Fibroblast of skin of abdomen (primary cell): ENCODE measurements at places on chromosomes 7 and 10.

- DNase-seq: peak; percentile 77
Observed at GRCh38 chr7:101717628-101718357, 88.7 kb upstream of the MYL10 start.

GRCh38 chr10:116740971-116741370 is 1.4 kb downstream of the HSPA12A start:
- DNase-seq: no peak

DNA sequence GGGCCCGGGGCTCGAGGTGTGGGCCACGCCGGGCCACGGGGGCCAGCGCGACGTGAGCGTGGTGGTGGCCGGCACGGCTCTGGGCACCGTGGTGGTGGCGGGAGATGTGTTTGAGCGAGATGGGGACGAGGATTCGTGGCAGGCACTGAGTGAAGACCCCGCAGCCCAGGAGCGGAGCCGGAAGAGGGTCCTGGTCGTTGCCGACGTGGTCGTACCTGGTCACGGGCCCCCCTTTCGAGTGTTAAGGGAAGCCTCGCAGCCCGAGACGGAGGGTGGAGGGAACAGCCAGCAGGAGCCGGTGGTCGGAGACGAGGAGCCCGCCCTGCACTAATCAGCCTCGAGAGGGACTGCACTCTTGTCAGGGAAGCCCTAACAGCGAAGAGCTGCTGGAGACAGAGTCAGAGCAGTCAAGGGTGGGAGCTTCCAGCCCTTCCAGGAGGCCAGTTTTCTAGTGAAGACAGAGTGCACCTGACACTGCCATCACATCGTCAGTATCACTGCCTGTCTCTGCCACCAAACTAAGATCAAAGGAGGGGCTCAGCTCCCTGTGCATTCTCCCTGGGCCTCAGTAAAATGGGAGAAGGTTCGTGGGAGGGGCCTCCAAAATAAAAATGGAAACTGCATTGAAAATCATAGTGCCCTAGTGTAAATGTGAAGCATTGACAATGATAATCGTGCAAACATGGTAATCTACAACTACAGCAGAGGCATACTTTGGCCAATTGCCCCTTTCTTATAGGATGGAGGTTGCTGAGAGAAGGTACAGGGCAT is 1.3 kb downstream of the MBLAC1 start:
- DNase-seq: no peak

DNA sequence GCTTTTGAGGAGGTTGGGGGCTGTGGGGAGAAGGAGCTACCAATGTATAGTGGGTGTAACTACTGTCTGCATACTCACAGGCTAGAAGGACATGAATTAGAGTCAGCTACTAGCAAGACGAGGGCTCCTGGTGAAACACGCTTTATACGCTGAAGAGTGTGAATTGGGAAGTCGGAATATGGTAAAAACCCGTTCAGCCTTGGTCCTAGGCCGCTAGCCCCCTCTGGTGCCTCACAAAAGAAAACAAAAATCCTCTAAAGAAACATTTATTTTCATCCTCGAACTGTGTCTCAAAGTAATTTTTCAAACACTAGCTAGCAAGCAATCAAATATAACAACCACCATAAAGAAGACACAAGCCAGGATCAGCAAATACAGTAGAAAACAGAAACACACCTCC is 338.1 kb upstream of the SEMA3C start:
- peak; percentile 31 for DNase-seq

- no peak for DNase-seq
Observed at GRCh38 chr10:71473671-71474599, 77.2 kb downstream of the CDH23 start.

- DNase-seq: no peak
Observed at GRCh38 chr10:118383063-118383689, 41.1 kb upstream of the FAM204A start.

- no peak for DNase-seq
Observed at GRCh38 chr10:49569031-49569631, 30.2 kb upstream of the ERCC6 start.

DNA sequence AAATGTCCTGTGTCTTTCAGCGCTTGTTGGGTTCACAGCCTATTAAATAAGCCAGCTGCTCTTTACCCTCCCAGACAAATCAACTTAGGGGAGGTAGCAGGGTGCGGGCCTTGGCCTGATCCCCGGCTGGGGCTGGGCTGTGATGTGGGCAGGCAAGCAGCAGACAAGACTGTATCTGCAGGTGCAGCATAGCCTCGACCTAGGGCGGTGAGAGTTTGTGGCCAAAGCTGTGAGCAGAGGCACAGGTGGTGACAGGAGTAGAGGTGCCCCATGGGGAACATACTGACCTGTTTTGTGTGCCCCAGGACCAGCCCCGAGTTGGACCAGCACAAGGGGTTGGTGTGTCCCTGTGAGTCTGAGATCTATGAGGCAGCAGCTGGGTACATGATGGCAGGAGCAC is 885.4 kb downstream of the ZNF37A start:
- no peak for DNase-seq

DNA sequence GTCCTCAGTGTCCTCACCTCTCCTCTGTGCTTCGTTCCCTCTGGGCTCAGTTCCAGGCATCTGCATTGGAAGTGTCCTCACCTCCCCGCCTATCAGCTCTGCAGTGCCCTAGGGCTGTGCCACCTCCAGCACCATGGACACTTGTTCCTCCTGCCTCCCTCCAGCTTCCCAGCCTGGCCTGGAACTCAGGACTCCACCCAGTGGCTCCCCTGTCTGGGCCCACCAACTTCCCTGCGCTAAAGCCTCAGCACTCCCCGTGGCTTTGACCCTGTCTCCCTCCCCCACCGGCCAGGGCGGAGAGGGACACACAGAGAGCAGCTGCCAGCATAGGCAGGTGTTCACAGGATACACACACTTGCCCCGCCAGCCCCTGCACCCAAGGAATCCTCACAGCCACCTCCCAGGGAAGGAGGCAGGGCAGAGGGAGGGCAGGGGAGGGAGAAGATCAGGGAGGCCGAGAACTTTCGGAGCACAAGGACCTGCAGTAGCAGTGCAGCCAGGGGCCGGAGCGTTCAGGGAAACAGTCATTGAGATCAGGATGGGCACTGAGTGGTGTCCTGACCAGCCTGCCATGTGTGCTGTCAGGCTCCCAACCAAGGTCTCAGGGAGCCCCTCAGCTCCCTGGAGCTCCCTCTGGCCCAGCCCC is 31.3 kb downstream of the ANXA8 start:
- no peak for DNase-seq

DNA sequence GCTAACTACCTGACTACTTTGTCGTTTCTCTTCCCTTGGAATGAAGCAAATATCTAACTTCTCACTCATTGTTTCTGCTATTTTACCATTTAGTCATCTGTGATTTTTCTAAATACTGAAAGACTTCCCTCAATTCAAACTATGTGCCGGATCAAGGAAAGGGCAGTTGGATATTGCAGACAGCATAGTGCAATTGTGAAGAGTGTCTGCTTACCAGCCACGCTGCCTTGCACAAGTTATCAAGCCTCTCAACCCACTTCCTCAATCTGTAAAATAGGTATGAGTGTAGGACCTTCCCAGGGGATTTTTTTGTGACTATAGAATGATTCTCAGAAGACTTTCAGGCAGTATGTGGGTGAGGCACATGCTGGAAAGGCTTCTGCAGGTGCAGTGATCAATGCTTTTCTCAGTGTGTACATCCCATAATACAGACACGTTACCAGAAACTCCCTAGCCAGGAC is 54.3 kb downstream of the EGFR start:
- DNase-seq: peak; percentile 65

DNA sequence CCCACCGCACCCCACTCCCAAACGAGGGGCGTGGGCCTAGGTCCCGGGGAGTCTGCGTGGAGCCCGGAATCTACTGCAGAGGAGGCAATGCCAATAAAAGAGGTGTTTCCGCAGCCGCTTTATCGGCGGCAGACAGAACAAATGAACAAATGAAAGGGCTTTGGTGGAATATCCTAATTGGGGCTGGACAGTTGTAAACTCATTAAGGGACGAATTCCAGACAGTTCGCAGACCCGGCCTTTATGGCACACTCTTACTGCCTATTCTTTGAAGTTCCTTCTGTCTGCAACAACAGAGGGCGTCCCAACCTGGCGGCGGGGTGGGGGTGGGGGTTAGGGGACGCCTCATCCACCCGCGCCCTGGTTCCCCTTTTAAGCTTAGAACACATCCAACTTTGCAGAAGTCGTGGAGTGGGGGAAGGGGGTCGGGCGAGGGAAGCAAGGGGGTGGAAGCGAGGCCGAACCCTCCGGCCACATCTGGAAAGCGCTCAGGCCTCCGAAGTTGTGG is 4.1 kb downstream of the HOXA9 start:
- DNase-seq: no peak
